Occipital lobe (tissue), 3 donors: ENCODE measurements at places on chromosomes 5 and 9.
A peak's percentile ranks its signal among the peaks of the same experiment; 100 is the strongest.

GRCh38 chr9:32603914-32604852, 31.2 kb upstream of the NDUFB6 start:
- no peak for DNase-seq

DNA sequence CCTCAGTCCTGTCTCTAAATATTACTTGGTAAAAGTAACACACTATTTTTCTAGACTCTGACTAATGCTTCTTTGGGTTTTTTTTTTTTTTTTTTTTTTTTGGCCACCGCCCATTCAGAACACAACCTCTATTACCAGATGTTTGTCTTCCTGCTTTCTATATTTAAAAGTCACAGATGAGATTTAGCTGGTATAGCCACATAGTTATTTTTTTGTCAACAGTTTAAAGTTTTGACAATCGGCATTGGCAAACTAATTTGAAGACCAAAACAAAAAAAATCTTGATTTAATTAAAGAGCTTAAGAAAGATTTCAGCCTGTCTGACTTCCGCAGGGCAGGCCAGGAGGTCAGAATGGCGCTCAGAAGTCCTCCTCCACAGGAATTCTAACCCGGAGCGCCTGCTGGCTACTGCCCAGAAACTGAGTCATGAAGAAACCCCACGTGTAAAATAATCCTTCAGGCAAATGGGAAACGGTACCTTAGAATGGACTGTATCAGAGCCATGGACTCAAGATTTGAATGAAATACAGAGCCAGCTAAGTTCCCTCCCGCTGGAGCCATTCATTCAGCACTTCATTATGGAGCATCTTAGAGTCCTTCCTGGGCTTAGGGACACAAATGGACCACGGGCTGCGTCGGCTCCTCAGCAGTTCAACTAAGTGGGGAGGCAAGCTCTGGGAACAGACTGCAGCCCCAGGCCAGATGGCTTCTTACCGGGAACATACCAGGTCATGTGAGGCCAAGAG, 55.6 kb downstream of the PTPDC1 start:
- peak; percentile 15 for DNase-seq

GRCh38 chr5:53779541-53779981, 219.1 kb downstream of the NDUFS4 start:
- DNase-seq = no peak

GRCh38 chr9:129068990-129069861, 11.7 kb upstream of the DOLPP1 start:
- DNase-seq = peak; percentile 18
